ENCODE measurements at places on chromosomes 6 and 20.

DNA sequence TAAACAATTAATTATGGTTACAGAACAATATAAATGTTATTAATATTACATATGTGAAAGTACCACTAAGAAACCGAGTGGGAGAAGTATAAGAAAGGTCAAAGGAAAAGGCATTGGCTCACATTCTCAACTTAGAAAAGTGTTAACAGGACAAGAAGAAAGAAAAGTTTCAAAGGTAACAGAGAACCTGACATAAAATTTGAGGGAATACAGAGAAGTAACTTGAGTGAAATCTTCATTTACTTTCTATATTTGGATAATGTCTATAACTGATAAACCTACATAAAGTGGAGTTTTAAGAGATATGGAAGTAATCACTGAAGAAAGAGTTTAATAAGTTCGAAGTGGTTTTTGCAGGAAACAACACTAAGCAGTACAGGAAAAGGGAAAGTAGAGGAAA is 30.1 kb downstream of the REPS1 start:
- no peak for DNase-seq

- DNase-seq, result no peak
Observed at GRCh38 chr6:37960139-37960935, 140.8 kb downstream of the ZFAND3 start.

- DNase-seq, result no peak
Observed at GRCh38 chr6:85124472-85125354, 325.2 kb upstream of the NT5E start.

GRCh38 chr6:144215402-144215931 is 65.2 kb downstream of the STX11 start:
- DNase-seq, result peak; percentile 21

- peak; percentile 56 for DNase-seq
Observed at GRCh38 chr20:21048841-21049273, 57.3 kb downstream of the LINC00237 start.

GRCh38 chr6:43702171-43702533 is 14.6 kb upstream of the MRPS18A start:
- DNase-seq, result no peak

DNA sequence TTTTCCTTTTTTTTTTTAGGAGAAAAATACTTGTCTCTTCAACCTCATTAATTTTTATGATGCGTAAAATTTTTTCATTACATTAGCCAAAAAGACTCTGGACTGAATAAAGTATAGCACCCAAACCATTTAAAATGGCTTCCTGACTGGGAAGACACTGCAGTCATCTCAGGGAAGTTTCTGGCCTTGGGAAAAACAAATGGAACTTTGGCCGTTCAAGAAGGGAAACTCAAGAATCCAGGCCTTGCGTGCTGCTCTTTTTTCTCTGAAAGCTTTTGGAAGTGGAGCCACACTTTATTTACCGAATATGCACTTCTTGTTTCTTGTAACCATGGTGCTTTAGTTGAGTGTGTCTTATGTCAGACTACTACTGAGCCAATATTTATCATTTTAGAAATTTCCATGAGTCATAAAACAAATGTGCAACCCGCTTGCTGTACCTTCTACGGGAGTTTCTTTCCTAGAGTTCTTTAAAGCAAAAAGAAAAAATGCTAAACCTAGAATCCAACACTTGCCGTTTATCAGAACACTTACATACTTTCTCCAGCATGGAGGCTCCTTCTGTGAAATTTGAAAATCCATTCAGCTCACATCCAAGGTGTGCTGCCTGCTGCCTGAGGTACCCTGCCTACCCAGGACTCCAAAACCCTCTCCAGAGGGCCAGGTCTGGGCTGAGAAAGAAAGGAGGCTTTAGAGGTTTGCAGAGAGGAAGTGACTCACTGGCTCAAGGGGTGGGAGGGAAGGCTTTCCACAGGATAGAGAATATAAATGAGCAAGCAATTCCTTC is 11.5 kb upstream of the DSTN start:
- DNase-seq, result peak; percentile 54
